C1 segment of cervical spinal cord (tissue), 14 donors: ENCODE measurements at places on chromosomes 13 and 19.
A peak's percentile ranks its signal among the peaks of the same experiment; 100 is the strongest.

DNA sequence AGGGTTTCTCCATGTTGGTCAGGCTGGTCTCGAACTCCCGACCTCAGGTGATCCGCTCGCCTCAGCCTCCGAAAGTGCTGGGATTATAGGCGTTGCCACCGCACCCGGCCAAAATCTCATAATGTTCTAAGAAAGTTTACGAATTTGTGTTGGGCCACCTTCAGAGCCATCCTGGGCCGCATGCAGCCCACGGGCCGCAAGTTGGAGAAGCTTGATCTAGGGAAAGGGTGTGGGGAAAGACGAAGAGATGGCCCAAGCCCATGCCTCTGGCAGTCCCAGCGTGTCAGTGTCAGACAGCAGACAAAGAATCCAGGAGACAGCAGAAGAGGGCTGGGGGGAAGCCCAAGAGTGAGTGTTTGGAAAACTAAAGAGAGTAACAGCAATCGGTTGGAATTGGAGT is 17.3 kb upstream of the PNMA8C start:
- DNase-seq = no peak

DNA sequence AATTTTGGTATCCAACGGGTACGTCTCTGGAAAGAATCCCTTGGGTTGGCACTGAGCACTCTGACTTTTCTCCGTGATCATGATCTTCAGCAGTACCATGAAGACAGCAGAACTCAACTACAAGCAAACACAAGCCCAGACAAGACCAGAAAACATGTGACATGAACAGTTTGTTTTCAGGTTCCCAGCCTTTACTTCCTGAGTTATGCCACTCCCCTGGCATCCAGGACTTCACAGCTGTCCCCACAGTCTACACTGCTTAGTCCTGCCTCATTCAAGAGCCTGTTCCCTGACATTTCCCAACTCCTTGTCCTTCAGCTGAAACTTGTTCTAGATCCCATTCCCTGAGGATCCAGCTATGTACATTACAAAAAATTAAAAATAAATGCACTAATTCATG is 4.9 kb upstream of the N4BP2L1 start:
- no peak for DNase-seq

- DNase-seq = peak; percentile 83
Measured at GRCh38 chr13:41547251-41548000, 90.1 kb downstream of the RGCC start.

- no peak for DNase-seq
Measured at GRCh38 chr19:32580353-32580900, 563 bp upstream of the PDCD5 start.

DNA sequence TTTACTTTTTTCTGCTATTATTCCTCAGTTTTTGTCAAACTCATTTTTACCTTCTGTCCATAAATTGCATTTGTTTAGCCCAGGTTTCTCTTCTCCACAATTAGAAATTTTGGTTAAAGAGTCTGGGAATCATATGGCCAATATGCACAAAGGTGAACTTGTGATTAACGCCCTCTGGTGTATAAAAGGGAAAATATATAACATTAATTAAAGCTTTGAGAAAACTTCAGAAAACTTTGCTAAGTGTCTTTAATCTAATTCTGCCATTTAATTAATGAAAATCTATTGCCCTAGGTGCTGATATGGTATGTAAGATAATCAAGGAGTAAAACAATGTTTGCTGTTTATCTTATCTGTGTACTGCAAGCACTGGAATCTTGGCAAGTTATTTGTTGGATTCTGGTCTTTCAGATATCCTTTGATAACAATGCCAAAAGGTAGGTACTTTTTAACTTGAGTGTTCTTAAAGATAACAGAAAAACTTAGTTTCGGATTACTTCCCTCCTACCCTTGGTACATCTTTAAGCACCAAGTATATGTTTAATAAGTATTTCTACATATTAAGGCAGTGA is 402.6 kb downstream of the SUCLA2 start:
- no peak for DNase-seq

- DNase-seq = no peak
Measured at GRCh38 chr13:45763419-45763818, 61.3 kb downstream of the CBY2 start.

GRCh38 chr19:41688098-41688497 is at the start of gene CEACAM7:
Gene CEACAM7 (minus strand): TSS chr19:41688270. CDS start chr19:41688165, 105 bp downstream.
- no peak for DNase-seq

GRCh38 chr19:34319785-34320184 is 45.2 kb upstream of the GPI start:
- DNase-seq = no peak

DNA sequence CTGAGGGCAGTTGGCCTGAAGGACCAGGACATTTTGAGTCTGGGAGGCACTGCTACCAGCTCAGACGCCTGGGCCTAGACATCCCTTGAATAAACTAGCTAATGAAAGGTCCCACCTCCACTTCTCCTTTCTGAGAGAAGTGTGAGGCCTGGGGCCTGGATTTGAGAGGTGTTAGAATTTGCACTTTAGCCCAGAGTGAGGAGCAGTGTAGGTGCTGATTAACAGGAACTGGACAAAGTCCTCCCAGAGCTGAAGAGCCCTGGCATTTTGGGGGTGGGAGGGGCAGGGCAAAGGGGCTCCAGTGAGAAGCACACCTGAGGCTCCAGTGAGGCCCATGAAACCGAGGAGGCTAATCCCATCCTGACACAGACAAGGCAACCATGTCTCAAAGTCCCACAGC is 15.2 kb upstream of the SLC1A5 start:
- DNase-seq = no peak

- peak; percentile 10 for DNase-seq
Measured at GRCh38 chr19:19064811-19065745, 1.3 kb downstream of the SLC25A42 start.

- no peak for DNase-seq
Measured at GRCh38 chr19:17348700-17349099, 11.3 kb downstream of the GTPBP3 start.

DNA sequence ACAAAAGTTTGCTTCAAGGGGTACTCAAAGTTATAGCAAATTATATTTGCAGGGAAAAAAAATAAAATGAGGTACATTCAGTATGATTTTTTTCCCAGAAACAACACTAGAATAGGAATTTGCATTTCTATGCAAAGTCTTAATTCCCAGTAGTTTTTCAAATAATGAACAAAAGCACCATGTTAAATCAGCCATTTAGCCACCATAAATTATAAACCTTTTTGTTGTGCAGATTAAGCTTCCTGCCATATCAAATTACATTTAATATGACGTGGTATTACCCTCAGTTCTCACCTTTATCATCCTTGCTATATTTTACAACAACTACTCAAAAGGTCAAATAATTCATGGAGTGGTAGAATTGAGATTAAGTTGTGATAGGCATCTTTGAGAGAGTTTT is 136.6 kb upstream of the FRY start:
- DNase-seq = no peak

GRCh38 chr19:30087381-30088138 is 145.5 kb downstream of the URI1 start:
- DNase-seq = no peak

GRCh38 chr13:111006506-111007031 is 91.7 kb upstream of the ANKRD10 start:
- DNase-seq = no peak

GRCh38 chr19:50252111-50252886 is 48.9 kb downstream of the MYH14 start:
- no peak for DNase-seq

DNA sequence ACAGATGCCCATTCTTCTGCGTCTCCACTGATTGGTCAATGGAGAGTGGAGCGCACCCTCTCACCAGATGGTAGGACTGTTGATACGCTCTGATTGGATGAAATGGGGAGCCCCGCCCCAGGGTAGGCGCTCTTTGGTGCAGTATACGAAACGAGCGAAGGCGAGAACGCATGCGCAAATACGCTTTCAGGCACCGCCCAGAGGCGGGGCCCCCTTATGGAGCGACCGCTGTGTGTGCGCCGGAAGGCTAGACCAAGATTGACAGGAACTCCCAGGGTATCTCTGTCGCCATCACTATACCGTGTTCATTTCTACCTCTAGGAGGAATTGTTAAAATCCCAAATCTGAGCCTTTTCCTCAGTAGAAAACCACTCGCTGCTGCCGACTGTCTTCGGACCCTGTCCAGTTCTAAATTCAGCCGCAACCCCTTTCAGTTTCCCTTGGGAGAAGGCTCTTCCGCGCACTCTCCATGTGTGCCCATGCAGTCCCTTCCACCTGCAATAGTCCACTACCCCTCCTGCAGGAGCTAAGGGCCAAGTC is 720 bp upstream of the HNRNPL start:
- peak; percentile 100 for DNase-seq

DNA sequence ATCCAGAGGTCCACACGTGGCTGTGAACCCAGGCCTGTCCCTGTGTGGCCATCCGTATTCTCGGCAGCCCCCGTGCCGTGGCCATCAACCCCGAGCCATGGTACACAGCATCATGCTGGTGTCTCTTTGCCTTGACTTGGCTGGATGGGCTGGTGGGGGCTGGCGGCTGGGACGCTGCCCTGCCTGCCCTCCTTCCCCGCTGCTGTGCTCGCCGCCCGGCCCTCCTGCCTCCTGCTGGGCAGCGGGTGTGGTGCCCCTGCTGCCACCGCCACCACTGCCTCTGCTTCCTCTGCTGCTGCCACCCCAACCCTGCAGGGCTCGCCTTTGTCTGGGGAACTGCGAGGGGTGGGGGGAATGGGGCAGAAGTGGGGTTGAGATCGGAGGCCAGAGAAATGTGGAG is 19.7 kb upstream of the EHD2 start:
- no peak for DNase-seq

- no peak for DNase-seq
Measured at GRCh38 chr13:79859756-79860155, 378.8 kb downstream of the NDFIP2 start.

GRCh38 chr19:48645620-48646000 is 377 bp downstream of the CA11 start:
- DNase-seq = no peak

GRCh38 chr19:29560313-29561075 is 34.7 kb downstream of the VSTM2B start:
- DNase-seq = no peak

- no peak for DNase-seq
Measured at GRCh38 chr13:23776698-23777574, 112.3 kb downstream of the MIPEP start.

DNA sequence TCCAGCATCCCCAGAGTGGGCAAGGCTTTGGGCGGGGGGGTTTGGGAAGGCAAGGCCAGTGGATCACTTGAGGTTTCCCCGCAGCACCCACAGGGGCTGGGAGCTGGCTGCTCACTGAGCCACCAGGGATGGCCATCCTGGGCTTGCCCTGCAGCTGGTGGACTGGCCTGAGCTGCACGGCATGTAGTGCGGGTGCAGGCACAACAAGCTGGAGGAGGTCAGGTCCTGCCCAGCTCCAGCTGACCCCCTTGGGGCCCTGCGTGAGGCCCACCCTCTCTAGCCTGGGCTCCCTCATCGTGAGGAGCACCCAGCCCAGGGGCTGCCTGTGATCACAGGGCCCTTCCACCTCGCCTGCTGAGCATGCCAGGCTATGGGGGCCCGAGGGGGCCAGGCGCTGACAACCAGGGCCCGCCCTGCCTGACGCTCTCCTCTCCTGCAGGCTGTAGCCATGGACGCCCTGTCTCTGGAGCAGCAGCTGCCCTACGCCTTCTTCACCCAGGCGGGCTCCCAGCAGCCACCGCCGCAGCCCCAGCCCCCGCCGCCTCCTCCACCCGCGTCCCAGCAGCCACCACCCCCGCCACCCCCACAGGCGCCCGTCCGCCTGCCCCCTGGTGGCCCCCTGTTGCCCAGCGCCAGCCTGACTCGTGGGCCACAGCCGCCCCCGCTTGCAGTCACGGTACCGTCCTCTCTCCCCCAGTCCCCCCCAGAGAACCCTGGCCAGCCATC is 22.9 kb downstream of the COMP start:
- DNase-seq = no peak

DNA sequence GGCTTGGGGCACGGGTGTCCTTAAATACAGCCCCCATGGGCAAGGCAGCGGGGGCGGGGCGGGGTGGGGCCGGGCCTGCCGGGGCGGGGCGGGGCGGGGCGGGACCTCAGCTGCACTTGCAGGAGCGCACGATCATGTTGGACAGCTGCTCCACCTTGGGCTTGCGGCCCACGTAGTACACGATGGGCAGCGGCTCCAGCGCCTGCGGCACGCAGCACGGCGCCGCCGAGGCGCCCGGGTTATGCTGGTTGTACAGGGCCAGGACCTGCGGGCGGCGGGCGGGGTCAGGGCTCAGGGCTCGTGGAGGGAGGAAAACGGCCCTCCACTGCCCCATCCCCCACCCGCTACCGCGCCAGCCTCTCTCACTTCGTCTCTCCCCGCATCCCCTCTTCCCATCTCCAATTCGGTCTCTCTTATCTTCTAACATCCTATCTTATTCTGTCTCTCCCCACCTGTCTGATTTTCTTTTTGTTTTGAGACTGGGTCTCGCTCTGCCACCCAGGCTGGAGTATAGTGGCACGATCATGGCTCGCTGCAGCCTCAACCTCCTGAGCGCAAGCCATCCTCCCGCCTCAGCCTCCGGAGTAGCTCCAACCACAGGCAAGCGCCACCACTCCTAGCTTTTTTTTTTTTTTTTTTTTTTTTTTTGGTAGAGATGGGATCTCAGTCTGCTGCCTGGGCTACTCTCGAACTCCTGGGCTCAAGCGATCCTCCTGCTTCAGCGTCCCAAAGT is 21.1 kb downstream of the CCDC97 start:
- no peak for DNase-seq

GRCh38 chr13:101654883-101655282 is 202.4 kb downstream of the ITGBL1 start:
- no peak for DNase-seq

DNA sequence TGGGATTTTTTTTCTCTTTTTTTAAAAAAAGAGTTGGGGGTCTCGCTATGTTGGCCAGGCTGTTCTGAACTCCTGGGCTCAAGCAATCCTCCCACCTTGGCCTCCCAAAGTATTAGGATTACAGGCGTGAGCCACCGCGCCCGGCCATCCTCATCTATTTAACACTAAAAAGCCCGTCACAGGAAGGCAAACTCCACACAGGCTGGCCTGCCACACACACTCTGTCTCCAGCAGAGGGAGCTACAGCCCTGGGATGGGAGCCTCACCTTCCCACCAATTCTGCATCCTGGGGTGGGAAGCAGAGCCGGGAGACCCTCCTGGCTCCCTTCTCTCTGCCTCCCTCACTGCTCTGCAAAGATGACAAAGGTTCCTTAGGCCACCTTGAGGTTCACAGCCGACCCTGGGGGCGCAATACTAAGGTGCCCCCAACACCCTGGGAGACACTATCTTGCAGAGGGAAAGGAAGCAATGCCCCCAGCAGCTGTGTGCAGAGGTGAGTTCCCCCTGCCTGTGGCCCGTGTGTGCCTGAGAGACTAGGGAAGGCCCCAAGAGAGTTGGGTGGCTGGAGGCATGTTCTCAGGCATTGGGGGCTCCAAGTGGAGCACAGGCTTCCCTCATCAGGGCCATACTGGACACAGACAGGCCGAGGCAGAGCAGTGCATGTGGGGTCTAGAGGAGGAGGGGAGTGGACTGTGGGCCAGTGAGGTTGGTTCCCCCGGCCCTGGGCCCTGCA is 27.4 kb upstream of the TIMM44 start:
- no peak for DNase-seq
